Posterior cingulate gyrus (tissue), 11 donors: ENCODE measurements at places on chromosomes 16 and 17.

GRCh38 chr17:33152783-33153182 lies 140.3 kb downstream of the ASIC2 start:
- no peak for DNase-seq

DNA sequence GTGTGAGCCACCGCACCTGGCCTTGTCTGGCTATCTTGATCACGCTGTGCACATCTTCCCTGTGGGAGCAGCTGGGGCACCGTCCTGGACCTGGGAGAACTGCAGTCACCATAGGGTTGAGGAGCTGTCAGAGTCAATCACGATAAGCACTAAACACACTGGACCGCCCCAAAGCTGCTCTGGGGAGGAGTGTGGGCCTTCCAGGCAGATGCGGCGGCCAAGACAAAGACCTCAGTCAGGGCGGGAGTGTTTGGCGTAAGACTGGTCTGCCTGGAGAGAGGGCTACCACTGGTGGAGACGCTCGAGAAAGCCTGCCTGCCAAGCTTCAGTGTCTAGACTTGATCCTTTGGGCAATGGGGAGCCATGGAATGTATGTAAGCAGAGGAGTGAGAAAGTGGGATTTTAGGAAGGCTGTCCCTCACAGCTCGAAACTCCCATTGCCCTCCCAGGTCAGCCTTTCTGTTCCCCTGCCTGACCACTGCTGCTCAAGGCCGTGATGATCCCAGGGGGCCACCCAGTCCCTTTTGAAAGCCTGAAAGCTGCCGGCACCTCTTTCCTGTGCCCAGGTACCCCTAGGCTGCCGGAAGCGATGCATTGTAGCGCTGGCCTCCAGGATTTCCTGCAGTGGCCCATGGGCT lies 29.3 kb upstream of the CIBAR2 start:
- DNase-seq, result no peak

DNA sequence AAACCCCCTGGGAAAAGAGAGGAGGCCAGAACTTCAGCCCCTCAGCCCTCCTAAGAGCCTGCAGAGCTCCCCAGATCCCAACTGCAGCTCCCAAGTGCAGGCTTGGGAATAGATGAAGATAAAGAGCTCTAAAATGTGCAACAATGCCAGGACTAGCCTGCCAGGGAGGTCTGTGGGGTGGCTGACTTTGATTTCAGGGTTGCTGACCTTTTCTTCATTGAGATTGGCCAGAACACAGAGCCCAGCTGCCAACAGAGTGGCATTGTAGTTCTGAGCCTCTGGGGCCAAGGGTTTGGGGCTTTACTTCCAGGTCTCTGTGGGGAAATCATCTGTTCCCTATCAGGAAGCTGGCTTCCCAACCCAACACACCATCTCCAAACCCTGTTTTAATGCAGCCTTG lies 120.6 kb downstream of the COPRS start:
- DNase-seq, result no peak

DNA sequence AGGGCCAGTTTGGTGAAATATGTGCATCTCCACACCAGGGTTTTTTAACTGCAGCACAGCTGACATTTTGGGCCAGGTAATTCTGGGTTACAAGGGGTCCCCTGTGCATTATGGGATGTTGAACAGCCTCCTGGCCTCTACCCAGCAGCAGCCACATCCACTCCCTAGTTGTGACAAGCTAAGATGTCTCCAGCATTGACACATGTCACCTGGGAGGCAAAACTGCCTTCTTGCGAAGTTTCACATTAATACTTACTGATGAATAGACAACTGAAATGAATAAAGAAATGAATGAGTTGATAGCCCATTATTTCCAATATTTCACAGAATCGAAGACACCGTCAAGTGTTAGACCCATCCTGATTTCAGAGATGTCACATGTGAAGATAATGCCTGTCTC lies 383.7 kb downstream of the CPPED1 start:
- DNase-seq, result no peak

DNA sequence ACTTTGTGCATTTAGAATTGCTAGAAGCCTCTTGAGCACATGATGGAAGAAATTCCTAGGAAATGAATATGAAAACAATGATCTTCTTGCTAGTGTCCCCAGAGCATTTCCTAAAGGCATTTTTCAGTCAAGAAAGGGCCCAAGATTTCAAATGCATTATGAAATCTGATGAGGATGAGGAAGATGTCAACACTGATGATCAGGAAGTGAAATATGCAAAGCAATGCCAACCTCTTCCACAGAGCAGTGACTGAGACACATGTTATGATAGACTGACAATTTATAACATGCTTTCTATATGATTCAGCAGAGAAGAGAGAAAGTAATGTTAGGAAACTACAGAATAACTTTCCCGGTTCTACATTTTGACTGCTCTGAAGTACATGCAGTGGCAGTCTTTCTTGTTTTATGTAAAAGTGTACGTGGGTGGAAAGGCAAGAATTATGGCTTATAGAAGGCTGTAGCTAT lies 859.1 kb upstream of the GOT2 start:
- DNase-seq, result no peak

DNA sequence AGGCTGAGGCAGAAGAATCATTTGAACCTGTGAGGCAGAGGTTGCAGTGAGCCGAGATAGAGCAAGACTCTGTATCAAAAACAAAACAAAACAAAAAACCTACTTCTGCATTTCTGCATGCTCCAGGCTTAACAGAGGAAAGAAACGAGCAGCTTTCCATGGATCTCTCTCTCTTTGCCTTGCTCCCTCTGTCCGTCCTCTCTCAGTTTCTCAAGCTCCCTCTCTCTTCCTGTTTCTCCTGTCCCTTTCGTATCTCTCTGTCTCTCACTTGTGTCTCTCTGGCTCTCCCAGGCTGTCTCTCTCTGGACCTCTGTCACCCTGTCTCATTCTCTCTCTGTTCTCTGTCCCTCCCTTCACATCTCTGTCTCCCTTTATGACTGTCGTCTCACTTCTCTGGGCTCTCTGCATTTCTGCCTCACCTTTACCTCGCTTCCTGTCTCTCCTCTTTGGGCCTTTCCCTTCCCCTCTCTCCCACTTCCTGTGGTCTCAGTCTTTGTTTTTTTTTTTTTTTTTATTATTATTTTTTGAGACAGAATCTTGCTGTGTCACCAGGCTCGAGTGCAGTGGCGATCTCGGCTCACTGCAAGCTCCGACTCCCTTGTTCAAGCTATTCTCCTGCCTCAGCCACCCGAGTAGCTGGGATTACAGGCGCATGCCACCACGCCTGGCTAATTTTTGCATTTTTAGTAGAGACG lies 4.1 kb upstream of the PITPNA start:
- DNase-seq, result no peak

DNA sequence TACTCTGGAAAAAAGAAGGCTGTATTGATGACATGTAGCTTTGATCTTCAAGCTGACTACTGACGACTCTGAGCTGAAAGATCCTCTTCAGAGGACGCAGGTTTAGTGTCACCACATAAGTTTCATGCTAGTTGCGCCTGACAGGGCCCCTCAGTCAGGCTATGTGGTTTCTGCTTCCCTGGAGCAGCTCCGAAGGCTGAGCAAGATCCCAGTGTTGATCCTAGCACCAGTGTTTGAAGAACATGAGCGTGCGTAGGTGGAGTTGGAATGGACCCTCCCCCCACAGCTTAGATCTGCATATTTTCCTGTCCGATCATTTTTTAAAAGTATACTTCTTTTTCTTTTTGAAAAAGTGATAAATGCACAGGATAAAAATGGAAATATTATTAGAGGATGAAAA lies 17.3 kb downstream of the BANP start:
- no peak for DNase-seq

DNA sequence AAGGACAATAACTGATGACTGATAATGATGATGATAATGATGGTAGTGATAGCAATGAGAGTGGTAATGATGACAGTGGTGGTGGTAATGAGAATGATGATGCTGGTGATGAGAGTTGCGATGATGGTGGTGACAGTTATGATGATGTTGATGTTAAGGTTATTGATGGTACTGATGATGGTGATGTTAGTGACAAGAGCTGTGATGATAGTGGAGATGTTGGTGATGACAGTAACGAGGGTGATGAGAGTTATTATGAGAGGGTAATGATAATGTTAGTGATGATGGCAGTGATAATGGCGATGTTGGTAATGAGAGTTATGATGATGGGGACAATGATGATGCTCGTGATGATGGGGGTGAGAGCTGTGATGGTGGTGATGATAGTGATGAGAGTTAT lies 13.2 kb upstream of the TMEM132E start:
- no peak for DNase-seq

DNA sequence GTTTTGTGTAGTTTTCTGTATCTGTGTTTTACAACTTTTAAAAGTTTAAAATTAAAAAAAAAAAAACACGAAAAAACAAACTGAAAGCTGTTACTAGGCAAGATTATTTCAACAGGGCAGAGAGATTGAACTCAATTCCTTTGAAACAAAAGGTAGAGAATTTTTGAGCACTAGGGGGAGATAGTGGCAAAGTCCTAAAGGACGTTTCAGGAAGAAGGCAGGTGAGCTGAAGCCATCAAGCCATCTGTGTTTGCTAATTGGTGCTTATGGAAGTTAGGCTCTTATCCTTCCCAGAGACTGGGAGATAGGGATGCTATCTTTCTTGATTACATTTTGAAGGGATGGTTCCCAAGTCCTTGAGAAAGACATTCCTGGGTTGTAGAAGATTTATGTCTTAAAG lies 70.6 kb upstream of the CLEC3A start:
- DNase-seq, result no peak

- DNase-seq, result no peak
Measured at GRCh38 chr17:30922235-30923030, 688 bp downstream of the ADAP2 start.
